ENCODE measurements at places on chromosomes 2 and 18.

- DNase-seq = no peak
Measured at GRCh38 chr18:46393230-46393629, 263.8 kb downstream of the LOXHD1 start.

DNA sequence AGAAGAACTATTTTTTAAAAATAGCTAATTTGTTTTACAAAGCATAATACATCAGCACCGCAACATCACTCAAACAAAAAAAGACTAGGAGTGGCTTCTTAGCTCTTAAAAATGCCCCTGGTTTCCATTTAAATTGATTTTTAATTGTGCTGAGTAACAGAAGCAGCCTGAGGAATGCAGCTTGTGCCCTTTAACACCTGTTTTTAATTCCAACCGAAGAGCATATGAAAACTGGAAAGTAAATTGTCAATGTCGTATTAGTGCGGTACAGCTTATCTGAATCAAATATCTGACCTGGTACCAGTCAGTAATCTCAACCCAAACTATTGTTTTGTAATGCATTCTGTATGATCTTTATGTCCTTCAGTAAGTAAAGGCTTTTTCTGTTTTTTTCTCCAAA lies 13.2 kb upstream of the CD302 start:
- no peak for DNase-seq

GRCh38 chr2:105868060-105868459 lies 123.3 kb downstream of the NCK2 start:
- DNase-seq = no peak

DNA sequence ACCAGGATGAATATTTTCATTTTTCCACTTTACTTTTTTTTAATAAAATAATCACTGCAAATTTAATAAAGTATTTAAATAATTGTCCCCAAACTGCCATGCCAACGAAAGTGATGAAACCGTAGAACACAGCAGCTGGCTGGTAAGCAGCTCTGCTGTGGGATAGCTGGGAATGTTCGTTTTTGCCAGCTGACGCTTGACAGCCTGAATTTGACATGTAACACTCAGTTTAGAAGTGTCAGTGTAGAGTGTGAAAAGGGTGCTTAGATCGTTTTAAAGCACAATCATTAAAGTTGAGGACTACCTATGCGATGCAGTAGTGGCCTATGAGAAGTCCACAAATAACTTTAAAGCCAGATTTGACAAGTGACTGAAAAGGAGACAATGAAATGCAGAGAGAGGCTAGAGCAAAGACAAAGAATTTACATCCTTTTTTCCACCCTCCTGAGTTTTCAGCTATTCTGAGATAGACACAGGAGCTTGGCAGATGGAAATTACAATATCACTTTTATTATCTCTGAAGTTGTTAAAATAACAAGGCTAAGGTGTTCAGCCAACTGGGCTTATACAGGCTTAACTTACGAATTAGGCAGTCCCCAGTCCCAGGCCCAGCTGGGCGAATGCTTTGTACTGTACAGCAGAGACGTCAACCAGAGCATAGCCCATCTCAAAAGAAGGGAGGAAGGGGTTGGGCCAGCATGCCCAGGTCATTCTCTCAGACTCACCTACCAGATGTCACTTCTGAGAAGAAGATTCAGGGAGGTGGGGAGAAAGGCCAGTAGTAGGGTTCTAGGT lies 31.9 kb upstream of the SLC1A4 start:
- DNase-seq = no peak

DNA sequence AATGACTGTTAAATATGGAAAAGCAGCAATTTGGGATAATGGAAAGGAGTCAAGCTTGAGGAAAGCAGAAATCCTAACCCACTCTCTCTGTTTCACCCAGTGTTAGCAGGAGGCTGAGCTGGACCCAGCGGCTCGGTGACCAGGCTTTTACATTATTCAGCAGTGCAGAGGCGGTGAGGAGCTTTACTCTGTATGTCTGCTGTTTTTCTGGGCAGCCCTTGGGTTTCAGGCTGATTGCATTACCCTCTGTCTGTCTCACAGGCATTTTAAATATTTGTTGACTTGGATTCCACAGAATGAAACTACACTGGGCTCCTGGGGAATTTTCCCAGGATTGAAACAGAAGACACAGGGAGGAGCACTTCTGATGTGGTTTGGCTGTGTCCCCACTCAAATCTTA lies 368.0 kb downstream of the GALR1 start:
- DNase-seq = no peak

- no peak for DNase-seq
Measured at GRCh38 chr2:159192371-159192918, 94.1 kb downstream of the WDSUB1 start.

DNA sequence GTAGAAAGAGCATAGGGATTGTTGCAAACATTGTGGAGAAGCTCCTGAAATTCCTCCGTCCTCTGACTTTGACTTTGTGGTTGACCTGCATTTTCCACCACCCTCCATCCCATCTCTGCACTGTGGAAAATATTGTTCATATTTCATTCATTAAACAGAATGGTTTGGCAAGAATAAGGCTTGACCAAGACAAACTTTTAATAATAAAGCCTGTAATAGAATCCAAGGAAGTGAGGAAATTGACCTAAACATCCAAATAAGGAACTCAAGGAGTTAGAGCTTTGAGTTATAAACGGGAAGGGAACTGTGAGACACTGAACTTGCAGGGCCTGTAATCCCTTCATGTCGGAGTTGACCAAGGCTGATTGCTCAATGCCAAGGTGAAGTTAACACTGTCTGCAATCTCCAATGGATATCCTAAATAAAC lies 115.2 kb downstream of the GFPT1 start:
- no peak for DNase-seq

DNA sequence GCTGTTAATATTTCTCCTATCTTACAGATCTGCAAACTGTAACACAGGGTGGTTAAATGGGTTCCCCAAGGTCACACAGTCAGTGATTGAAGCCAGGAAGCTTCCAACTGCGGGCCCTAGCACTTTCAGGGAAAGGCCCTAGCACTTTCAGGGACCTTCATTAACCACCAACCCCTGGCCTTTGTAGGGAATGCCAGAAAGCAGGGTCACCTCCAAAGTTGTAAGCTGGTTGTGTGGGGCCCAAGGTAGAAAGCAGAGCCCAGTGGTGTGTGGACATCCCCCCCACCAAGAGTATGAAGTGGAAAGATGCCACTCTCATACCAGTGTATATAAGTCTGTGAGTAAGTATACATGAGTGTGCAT lies 4.4 kb downstream of the DLX2 start:
- DNase-seq = no peak

DNA sequence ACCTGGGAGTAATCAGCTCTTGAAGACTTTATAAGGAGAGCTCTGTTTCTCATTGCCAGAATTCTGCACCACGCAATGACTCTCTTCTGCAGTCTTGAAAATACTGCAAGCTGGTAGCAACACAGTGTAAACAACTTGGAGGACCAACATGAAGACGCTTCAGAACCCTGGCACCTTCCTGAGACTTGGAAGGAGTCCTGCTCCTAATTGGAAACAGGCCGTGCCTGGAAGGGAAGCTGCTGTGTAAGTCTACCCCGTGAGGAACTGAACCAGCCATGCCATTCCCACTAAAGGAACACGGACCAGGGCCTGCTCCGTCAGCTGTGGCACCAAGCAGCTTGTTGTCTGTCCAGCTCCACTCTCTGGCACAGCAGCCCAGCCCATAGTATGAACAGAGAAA lies 171.1 kb downstream of the PAX3 start:
- DNase-seq = no peak

GRCh38 chr2:84792856-84793522 lies 87.9 kb downstream of the TRABD2A start:
- DNase-seq = no peak

- no peak for DNase-seq
Measured at GRCh38 chr2:205714789-205715720, 32.8 kb downstream of the NRP2 start.

GRCh38 chr2:158629116-158629515 lies 166.0 kb upstream of the DAPL1 start:
- no peak for DNase-seq

- DNase-seq = no peak
Measured at GRCh38 chr2:146602856-146603255, 1242.0 kb upstream of the ACVR2A start.

DNA sequence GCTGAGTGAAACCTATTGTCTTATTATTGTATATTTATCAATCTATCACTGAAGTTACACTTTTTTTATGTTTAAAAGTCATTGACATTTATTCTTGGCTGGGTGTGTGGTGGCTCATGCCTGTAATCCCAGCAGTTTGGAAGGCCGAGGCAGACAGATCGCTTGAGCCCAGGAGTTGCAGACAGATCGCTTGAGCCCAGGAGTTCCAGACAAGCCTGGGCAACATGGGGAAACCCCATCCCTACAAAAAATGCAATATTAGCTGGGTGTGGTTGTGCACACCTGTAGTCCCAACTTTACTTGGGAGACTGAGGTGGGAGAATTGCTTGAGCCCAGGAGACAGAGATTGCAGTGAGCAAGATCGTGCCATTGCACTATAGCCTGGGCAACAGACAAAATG lies 97.8 kb downstream of the EPC2 start:
- no peak for DNase-seq

- DNase-seq = no peak
Measured at GRCh38 chr2:96139181-96139758, 968 bp upstream of the ASTL start.

DNA sequence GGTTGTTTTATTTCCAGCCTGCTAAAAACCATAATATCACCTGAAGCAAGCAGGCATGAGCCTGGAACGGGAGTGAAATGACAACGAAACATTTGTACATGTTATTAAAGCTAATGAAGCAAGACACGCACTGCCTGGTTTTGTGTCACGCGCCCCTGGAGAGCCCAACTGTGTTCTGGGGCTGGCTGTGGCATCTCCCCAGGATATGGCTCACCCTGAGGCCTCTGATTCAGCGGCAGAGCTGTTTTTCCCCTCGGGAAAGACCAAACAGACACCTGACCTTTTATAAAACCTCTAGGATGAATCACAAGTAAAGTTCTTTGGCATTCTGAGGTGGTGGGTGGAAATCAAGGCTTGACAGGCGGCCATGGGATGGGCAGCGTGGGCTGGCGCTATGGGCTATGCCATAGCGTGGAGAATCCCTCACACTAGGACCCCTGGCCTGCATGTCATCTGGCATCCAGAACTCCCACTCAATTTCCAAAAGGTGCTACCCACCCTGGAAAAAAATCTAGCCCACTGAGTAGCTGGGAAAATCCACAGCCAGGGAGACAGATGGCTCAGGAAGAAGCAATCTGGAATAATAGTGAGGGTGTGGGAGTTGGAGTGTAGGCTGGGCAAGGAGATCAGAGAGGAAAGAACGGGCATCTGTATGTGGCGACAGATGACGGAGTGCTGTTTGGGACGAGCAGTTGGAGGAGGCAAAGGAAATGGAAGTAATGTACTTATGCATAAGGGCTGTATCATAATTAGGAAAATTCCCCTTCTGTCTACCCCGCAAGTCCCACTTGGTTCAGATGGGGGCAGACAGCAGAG lies 262.0 kb downstream of the AFF3 start:
- no peak for DNase-seq

GRCh38 chr2:64866797-64867196 lies 122.4 kb upstream of the SLC1A4 start:
- DNase-seq = no peak

DNA sequence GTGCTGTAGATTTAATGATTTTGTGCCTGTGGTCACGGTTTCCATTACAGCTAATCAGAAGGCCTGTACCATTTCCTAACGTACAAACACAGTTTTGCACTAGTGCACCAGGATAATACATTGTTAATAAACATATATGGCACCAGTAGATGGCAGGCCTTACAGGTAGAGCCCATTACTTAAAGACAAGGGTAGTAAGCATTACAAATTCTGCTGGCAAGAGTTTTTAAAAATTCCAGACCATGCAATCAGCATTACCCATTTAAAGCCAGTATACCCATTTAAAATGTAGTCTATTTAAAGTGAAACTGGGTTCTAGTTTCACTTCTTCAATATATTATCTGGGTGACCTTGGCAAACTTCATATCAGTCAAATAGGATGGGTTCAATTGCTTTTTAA lies 224.2 kb downstream of the NUP35 start:
- no peak for DNase-seq

DNA sequence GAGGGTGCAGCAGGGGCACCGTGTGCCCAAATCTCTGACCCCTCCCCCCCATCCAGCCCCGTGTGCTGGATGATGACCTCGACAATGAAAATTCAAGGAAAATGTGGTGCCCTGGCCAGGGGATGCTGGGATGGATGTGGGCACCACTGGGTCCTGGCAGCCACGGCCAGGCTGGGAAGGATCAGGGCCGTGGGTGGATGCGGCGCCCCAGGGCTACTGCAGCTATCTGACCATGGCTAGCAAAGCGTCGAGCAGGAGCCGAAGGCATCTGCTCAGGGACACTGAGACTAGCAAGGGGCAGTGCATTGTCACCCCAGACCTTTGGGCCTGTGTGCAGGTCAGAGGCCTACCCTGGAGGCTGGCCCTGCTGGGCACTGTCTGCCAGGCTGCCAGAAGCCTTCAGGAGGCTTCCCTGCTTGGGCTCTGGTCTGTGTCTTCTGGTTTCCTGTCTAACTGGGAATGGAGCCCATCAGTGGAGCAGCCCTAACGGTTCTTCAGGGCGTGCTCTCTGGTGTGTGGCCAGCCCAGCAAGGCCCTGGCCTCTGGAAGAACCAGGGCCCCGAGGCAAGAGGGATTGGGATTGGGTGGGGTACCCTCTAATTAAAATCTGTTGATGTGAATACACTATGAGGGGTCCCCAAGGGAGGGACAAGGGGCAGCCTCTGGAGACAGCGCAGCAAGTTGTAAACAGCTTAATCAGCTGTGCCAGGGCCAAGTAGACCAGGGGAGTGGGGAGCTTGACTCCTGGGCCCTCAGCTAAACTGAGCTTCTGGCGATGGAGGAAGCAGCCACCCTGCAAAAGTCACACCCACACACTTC lies 98.0 kb downstream of the STPG4 start:
- DNase-seq = no peak

- DNase-seq = no peak
Measured at GRCh38 chr2:105843476-105844374, 99.0 kb downstream of the NCK2 start.

DNA sequence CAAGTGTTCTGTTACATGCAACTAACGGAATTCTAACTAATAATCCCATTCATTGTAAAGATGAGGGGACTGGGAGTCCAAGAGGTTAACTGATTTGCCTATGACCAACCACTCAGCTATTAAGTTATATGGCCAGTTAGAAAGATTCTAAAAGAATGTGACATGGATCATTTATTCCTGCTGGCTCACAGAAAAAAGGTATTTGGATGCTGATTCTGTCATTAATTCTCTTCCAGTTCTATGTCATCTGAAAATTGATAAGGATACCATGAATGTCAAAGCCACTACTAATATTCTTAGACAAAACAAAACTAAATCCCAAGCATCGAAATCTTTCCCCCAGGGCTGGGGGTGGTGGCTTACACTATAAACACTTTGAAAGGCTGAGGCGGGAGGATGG lies 41.2 kb upstream of the GORASP2 start:
- DNase-seq = no peak

GRCh38 chr18:12295389-12296086 lies 12.5 kb upstream of the TUBB6 start:
- DNase-seq = no peak

DNA sequence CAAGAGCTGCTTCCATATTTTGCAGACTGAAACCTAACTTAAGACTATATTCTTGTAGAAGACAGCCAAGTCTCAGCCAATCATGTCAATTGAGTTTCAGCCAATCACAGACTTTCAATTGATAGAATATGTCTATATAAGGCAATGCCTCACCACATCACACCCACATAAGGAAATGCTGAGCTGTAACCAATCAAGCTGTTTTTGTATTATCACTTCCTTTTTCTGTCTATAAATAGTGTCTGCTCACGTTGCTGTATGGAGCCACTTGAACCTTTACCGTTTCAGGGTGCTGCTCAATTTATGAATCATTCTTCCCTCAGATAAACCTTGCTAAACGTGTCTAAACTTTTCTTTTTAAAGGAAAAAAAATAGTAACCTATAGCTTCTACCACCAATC lies 1554.4 kb upstream of the LRRTM1 start:
- no peak for DNase-seq

GRCh38 chr2:193679847-193680246 lies 1485.1 kb upstream of the TMEFF2 start:
- no peak for DNase-seq
